NCI-H187 (cell line): ENCODE measurements at places on chromosomes 2 and 18.
A peak's percentile ranks its signal among the peaks of the same experiment; 100 is the strongest.

GRCh38 chr18:36532394-36532793 is 234.9 kb downstream of the FHOD3 start:
- no peak for DNase-seq

DNA sequence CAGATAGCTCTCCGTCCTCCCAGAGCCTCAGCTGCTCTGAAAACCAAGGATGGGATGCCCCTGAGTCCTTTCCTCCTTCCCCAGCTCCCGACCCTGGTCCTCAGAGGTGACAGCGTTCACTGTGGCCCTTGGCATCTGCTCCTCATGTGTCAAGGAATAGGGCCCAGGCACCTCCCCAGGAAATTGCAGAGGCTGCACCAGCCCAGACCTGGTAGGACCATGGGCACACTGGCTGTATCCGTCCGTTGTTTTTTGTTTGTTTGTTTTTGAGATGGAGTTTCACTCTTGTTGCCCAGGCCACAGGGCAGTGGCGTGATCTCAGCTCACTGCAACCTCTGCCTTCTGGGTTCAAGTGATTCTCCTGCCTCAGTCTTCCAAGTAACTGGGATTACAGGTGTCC is 37.5 kb upstream of the SLC66A3 start:
- no peak for DNase-seq

DNA sequence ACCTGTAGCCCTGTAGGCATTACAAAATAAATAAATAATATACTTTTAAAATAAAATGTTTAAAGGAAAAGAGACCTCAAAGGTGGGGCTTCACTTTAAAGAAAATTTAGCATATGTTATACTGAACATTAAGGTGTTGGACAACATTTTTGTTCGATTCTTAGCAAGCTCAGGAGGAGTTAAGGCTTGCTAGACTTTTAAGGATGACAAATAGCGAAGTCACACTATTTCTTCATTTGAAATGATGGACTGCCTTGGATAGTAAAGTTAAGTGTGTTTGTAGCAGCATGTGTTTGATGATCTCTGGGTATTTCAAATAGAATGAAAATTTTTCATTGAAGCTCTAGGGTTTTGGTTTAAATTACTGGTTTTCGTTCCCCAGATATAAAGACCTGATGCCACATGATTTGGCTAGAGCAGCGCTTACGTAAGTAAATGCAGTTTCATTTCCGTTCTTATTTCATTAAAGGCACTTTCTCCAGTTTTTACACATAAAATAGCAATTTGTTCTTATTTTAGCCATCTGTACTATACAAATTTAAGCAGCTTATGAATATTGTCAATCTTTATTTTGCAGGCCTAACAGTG is 24.9 kb downstream of the HADHB start:
- DNase-seq, result no peak

DNA sequence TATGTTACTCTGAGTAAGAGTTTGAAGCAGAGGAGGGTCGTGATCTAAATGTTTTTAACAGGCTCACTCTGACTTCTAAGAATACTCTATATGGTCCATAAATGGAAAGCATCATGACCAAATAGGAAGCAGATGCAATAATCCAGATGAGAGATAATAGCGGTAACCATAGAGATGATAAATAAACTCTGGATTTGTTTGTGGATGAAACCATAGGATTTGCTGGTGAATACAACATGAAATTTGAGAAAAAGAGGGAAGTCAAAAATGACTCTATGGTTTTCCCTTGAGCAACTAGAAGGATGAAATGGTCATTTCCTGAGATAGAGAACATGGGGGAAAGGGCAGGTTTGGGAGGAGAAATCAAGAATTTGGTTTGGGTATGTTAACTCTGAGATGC is 3.9 kb downstream of the HEATR5B start:
- DNase-seq, result no peak

DNA sequence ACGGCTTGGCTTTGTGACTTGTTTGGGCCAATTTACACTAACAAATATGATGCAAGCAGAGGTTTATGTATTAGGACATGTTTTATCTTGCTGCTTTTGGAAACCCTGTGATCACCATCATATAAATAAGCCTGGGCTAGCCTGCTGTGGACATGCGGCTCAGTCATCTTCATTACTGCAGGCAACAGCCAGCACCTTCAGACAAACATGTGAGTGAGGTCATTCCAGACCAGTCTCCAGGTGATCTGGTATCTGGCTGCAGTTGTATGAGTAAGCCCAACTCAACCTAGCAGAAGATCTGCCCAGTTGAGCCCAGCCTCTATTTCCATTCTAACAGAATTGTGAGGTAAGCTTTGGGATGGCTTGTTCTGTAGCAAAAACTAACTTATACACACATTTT is 254.6 kb upstream of the ATP5MC3 start:
- DNase-seq, result no peak

- DNase-seq, result no peak
Observed at GRCh38 chr2:84856787-84857186, 24.1 kb downstream of the TRABD2A start.

GRCh38 chr2:222915092-222915957 is 54.5 kb downstream of the ACSL3 start:
- no peak for DNase-seq

DNA sequence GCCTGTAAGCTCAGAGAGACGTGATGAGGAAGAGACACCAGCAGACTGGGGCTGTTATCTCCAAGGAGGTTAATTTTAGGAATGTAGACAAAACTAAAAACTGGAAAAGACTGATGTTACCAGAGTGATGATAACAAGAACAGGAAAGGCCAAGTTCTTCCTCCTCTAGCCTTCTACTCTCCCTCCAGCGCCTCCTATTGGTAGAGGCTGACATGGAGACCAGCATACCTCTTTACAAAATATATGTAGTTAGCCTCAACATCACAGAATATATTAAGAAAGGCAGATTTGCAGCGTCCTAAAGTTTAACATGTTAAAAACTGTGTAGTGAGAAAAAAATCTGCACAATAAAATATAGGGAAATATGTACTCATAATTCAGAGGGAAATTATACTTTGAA is 66.0 kb downstream of the TCF4 start:
- DNase-seq, result no peak

GRCh38 chr2:84297155-84297554 is 161.9 kb downstream of the SUCLG1 start:
- no peak for DNase-seq

DNA sequence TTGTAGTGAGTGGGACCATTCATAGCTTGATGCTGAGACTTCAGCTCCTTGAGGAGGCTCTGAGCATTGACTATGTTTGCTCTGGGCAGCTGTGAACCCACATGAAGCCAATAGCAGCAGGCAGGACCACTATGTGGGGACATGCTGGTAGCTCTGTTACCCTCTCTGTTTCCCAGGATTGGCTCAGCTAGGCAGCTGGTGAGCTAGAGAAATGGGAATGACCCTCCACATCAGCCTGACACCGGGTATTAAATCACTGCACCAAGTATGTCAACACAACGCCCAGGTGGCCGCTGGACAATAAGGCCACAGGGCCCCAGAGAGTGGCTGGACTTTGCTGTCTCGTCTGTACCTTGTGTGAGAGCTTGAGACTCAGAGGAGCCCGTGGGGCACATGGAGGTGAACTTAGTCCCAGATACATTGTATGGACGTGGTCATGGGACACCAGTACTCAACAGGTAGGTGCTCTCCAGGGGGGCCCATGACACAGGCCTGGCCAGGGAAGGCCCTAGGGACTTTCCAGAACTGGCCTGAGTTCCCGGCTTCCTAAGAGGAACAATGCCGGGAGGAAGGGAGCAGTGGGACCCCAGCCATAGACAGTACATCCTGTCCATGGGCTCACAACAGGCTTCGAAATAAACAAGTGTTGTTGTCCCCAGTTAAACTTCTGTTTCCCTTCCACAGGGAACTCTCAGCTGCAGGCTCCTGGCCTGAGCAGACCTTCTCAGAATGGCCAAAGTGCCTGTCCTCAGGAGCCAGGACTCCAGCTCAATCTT is 35.2 kb downstream of the HS1BP3 start:
- DNase-seq, result no peak

DNA sequence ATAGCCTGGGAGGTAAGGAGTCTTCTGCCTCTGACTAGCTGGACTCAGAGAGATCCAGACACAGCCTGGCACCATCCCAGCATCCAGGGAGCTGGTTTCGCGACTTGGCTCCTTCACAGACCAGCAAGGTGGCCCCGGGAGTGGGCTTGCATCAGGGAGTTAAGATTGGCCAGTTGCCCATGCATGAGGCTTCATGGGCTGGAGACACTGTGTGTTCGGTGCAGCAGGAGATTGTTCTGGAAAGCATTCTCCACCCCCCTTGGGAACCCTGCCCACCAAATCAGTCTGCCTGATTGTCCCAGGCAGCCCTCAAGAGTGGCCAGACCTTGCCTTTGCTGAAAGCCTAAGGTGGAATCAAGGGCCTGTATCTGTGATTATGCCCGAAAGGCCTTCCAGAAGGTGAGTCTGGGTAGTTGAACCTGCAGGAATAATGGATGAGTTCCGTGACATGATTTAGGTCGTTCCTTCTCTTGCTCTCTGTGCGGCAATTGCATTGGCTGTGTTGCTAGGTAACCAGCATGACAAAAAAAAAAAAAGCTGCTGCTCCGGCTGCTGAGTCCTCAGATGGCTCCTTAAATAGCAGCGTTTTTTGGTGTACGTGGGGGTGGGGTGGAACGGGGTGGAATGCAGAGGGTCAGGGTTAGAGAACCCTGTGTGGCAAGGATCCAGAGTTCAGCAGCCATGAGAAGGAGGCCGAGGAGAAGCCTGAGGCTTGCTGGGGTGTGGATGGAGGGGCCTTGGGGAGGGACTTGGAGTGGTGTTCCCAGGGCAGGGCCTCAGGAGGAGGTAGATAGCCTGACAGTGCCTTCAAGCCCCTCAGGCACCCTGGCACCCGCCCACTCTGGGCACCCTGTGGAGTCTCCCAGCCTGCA is 93.0 kb upstream of the MCFD2 start:
- peak; percentile 68 for DNase-seq

DNA sequence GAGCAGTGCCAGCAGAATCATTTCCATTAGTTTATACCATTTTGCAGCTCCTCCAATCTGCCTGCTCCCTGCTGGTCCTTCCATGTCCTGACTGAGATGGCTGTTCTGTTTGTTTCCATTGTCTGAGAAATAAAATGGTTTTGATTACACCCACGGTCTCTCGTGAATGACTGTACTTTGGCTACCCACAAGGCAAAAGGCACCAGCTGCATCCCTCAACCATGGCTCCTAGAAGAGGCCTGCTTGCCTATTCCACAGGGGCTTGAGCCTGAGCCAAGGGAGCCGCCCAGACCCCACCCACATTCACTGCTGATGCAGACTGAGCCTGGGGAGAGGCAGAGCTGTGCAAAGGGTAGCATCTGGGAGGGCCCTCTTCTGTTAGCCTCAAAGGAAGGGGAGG is 31.2 kb downstream of the MARCHF4 start:
- no peak for DNase-seq

DNA sequence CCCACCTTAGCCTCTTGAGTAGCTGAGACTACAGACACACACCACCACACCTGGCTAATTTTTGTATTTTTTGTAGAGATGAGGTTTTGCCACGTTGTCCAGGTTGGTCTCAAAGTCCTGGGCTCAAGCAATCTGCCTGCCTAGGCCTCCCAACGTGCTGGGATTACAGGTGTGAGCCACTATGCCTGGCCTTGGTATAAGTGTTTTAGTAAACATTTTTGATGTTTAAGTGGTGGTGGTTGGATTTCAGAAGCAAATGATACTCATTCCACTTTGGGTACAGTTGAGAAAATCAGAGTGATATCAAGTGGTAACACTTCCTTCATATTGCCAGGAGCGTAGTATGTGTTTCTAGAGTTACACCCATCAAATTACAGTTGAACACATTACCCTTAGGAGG is 25.4 kb downstream of the ACADL start:
- DNase-seq, result no peak

DNA sequence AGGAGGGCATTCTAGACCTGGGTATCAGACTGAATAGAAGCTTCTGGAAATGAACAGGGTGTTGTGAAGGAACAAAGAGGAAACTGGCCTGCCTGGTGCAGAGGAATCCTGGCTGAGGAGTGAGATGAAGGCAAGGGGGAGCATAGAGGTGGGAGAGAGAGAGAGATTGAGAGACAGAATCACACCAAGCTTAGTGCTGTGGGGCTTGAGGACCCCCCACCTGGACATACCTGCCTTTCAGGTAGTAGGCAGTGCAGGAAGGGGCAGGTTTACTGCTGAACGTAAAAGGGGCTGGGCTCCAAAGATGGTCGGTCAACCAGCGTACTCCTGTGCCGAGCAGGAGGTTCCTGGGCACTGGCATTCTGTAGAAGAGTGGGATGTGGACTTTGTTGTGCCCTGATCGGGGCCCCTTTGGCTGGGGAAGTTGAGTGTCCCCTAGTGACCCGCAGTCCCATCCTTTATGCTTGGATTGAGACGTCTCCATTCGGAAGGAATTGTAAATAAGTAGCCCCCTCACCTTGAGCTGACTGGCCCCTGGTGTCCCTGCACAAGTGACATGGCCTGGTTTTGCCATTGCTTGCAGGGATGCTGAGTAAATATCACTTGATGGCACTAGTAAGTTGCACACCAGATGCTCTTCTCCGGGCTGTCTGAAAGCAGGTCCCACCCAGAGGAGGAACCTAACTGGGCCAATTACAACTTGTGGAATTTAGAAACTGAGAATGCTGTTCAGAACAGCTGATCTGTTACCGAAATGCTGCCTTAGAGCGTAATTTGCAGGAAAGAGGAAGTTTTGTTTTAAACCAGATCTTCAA is 1.4 kb downstream of the UBE2F start:
- no peak for DNase-seq

GRCh38 chr2:23124214-23124750 is 260.7 kb upstream of the KLHL29 start:
- no peak for DNase-seq

- DNase-seq, result no peak
Observed at GRCh38 chr2:10245661-10246060, 57.0 kb upstream of the HPCAL1 start.

- DNase-seq, result peak; percentile 16
Observed at GRCh38 chr2:167212014-167212648, 323.9 kb downstream of the XIRP2 start.

DNA sequence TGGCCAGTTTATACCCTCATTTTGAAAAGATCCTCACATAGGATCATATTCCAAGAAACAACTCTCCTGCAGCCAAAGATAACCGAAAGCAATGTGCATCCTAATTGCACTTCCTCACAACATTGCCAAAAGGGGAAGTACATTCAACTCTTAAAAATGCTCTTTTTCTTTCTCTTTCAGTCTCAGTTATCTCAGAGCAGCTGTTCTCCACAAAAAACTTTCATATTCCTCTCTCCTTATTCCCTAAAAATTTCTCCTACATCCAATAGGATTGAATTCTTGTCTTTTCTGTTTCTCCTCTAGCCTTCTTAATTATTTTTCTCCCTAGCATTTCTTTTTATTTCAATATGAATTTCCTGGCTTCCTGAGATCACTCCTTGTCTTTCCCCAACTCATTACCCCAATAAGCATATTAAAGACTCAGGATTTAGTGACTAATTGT is 7.4 kb upstream of the VRK2 start:
- no peak for DNase-seq

- DNase-seq, result peak; percentile 23
Observed at GRCh38 chr18:77765468-77765867, 515.8 kb downstream of the GALR1 start.
